ENCODE measurements at places on chromosomes 3 and 15.

DNA sequence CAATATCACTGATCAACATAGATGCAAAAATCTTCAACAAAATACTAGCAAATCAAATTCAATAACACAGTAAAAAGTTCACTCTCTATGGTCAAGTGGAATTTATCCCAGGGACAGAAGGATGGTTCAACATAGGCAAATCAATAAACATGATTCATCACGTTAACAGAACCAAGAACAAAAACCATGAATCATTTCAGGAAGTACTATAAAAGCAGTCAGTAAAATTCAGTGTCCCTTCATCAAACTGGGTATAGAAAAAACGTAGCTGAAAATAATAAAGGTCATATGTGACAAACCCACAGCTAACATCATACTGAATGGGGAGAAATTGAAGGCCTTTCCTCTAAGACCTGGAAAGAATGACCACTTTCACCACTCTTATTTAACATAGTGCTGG is 172.1 kb downstream of the POLR2M start:
- DNase-seq, result no peak

DNA sequence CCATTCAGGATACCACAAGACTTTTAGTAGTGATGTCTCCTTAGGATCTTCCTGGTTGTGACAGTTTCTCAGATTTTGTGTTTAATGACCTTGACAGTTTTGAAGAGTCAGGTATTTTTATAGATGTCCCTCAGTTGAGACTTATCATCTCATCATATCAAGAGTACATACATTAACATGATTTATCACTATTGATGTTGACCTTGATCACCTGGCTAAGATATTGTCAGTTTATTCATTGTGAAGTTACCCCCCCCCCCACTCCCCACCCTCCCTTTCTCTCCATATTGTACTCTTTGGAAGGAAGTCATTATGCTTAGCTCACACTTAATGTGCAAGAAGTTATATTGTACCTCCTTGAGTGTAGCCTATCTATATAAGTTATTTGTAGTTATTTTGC is 42.9 kb downstream of the MGA start:
- no peak for DNase-seq

DNA sequence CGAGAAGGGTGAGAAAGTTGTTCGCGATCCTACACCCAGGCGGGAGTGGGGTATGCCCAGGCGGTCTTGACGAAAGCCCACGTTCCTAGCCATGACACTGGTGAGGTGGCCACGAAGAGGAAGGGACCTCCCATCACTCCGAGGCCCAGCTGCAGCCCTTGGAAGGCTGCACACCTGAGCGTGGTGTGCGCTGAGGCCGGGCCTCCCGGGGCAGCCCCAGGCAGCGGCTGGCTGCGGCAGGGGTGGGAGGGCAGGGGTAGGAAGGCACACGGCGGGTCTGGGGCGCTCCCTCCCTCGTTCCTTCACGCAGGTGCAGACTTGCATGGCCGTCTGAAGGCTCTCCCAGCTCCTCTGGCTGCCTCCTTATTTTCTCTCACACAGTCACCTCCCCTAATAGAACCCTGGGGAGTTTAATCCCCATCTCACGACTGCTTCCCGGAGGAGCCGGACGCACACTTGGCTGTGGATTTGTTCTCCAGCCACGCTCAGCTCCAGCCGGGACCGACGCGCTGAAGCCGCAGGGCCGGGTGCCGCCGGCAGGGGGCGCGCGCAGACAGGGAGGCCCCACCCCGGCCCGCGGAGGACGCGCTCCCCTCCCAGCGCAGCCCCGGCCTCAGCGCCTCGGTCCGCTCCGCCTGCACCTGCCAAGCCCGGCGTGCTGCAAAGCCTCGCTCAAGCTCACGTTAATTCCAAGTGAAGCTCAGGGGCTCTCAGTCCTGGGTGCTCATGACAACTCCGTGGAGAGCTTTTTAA is 37.8 kb upstream of the MUC4 start:
- DNase-seq, result peak; percentile 65

DNA sequence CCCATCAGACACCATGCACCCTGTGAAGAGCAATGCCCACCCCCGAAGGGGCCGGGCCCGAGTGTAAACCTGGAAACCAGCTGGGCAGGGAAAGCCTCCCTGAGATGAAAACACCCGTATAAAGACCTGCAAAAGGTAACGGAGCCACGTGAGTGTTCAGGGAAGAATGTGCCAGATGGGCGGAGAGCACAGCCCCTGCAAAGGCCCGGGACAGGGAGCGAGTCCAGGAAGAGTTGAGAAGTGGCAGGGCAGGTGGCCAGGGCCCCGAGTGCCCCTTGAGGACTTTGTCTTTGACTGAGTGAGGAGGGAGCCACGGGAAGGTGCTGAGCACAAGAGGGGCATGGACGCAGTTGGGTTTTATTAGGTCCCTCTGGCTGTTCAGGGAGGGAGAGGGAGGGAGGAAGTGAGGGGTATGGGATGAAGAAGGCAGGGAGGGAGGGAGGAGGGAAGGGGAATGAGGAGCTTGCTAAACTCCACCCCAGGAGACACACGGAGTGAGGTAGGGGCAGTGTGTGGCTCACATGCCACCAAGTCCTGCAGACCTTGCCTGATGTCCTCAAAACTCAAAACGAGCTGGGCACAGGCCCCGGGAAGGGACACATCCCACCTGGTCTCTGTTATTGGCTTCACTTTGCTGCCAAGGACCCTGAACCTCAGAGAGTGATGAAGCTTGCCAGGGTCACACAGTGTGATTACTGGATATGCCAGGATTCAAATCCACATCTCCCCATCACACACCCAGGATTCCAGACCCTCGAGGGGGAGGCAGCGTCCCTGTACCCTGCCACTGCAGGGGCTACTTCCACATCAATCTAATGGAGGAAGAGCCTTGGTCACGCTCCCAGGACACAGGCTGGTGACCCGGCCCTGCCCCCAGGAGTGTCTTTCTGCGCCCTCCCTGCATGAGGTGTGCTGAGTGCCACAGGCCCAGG is 49.1 kb upstream of the IQSEC1 start:
- DNase-seq, result no peak

- DNase-seq, result no peak
These were observed 1026.2 kb downstream of the PLOD2 start for GRCh38 chr3:145134738-145135137.

DNA sequence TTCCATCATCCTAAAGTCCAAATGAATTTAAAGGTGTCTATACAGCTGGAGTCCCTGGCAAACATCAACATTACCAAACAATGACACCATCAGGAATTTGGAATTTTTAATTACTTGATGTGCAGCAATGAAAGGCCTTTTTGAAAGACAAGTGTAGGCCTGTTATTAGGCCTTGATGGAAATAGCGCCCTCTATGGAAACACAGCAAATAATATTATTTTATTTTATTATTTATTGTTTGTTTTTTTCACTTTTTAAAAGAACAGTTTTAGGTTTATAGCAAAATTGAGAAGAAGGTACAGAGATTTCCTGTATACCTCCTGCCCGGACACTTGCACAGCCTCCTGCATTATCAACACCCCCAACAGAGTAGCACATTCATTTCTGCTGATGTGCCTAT is 18.1 kb upstream of the OR5AC2 start:
- no peak for DNase-seq

- DNase-seq, result no peak
These were observed 317.5 kb upstream of the CNTN6 start for GRCh38 chr3:775178-775880.

GRCh38 chr3:194534243-194534642 is 47.4 kb upstream of the ATP13A3 start:
- no peak for DNase-seq

DNA sequence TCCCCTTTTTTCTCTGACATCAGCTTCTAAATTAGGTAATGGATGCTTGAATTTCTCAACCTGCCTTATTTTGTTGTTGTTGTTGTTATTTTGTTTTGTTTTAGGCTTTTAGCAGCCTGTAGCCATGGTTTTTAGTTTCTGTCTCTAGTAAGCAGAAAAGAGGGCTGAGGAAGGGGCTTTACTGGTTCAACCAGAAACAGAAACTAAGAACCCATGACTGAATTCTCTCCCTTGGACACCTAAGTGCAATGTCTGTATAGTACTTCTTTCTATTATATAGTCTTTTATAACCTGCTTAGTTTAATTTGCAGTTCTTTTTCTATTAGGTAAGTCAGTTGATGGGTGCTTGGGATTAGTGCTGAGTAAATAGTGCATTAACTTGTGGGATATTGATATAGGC is 129.0 kb downstream of the BBX start:
- no peak for DNase-seq

- no peak for DNase-seq
These were observed 161.6 kb downstream of the TBL1XR1 start for GRCh38 chr3:177035676-177036075.

All from stimulated activated naive B cell treated with anti-CD40 and anti-IgM and Interleukin-4, amounts not matched to agents 10 μg/mL and 1 μg/mL and 100 μg/mL, for 72 hours (primary cell).